CD4-positive, alpha-beta T cell treated with Interleukin-6 for 4 hours (primary cell): ENCODE measurements at places on chromosomes 5 and 9.

DNA sequence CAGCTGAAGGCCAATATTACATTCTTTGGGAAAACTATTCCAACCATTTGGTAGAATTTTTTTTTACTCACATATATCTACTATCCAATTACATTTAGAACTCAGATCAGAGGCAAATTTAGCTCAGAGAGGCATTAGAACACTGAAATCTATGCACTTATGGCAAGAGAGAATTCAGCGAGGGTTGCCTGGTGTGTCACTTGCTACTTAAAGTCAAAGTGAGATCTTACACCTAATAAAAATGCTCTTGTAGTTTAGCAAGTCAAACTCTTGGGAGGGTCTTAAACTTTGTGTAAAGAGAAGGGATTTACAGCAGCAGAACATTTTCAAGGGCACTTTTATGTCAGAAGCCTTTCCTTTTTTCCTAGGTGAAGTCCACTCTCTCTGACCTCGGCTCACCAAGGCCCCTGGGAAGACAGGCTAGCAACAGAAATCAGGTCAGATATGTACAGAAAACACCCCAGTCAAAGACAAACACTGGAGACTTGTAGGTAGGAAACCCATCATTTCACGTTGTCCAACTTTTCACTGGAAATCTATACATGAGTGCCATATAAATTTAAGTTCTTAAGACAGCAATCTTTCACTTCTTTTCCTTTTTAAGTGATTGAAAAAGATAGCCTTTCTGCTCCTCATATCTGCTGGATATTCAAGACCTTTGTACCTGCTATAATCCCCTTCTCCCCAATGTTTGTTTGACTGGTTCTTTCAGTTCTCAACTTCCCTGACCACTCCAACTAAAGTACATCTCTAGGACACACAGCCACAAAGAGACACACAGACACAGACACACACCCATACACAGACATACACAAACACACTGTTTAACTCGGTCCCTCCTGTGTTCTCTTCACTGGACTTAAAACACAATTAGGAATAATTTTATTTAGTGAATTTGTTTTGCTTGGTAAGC, 635.8 kb downstream of the PDE4D start:
- no peak for DNase-seq

GRCh38 chr5:147344861-147345260, 110.0 kb downstream of the STK32A start:
- DNase-seq: no peak

GRCh38 chr5:4777435-4777834, 362.7 kb upstream of the ADAMTS16 start:
- no peak for DNase-seq

DNA sequence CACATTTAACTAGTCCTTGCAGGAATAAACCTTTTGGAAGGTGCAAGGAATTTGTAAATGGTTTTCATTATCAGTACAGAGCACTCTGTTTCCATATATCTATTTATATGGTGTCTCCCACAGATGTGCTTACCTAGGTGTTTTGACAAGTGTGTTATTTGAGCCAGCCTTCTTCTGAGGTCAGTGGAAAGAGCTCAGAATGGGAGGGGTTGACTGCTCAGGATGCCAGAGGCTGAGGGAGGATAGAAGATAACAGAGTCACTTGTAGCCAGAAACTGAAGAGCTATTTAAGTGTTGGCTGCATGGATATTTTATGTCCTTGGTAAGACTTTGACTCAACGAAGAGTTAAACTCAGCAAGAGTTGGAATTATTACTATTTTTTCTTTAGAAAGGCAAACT, 5.0 kb downstream of the CMYA5 start:
- DNase-seq: no peak
